ENCODE measurements at places on chromosomes 6 and 20.

GRCh38 chr6:40438246-40438887 lies 148.8 kb downstream of the LRFN2 start:
- DNase-seq, result no peak

GRCh38 chr20:22921595-22922421 lies 113.3 kb upstream of the SSTR4 start:
- DNase-seq, result no peak

DNA sequence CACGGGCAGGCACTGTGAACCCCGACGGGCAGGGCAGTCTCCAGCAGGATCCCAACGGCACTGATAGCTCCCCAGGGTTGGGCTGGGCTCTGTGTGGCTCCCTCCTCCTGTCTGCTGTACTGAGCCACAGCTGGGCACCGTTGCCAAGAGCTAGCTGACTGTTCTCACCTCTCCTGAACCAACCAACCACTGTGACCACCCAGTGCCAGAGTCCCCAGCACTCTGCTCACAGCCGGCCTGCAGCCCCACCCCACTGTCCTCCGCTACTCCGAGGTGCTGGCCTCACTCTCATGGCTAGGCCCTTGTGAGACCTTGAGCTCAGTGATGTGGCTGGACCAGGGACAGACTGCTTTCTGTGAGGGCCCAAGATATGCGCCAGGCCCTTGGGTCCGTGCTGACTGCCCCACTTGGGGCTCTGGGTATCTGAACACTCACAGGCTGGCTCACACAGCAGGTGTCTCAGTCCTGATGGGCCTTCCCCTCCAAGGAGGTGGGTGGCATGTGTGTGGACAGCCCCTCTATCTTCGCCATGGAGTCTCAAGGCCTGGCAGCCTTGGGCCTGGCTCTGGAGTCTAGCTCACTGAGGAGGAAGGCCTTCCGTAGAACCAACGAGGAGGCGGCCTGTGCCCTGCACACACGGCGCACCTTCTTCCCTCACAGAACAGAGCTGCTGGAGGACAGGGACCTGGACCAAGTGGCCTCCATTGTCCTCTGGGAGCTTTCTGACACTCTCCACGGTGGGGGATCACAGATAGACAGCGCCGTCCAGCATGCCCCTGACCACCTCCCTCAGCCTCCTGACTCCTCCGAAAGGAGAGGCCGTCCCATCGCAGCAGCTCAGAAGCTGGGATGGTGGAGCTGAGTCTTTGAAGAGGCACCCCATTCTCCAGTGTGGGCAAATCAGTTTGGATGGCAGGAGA lies 53.5 kb downstream of the TCP11 start:
- no peak for DNase-seq

DNA sequence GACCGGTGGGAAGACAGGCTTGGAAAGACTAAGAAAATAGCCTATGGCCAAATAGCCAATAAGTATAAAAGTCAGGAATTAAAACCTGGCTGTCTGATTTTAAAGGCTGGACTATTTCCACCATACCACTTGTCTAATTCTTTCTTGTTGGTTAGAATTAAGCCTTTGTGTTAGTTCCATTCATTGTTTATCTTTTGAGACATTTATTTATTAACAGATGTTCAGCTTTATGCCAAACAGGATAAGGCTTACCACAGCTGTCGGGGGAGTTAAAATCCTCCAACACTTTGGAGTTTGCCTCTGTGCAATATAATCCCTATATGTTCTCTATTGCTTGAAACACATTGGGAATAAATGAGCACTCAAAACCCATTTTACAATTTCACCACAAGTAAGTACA lies 208.3 kb downstream of the TMEM200A start:
- no peak for DNase-seq

DNA sequence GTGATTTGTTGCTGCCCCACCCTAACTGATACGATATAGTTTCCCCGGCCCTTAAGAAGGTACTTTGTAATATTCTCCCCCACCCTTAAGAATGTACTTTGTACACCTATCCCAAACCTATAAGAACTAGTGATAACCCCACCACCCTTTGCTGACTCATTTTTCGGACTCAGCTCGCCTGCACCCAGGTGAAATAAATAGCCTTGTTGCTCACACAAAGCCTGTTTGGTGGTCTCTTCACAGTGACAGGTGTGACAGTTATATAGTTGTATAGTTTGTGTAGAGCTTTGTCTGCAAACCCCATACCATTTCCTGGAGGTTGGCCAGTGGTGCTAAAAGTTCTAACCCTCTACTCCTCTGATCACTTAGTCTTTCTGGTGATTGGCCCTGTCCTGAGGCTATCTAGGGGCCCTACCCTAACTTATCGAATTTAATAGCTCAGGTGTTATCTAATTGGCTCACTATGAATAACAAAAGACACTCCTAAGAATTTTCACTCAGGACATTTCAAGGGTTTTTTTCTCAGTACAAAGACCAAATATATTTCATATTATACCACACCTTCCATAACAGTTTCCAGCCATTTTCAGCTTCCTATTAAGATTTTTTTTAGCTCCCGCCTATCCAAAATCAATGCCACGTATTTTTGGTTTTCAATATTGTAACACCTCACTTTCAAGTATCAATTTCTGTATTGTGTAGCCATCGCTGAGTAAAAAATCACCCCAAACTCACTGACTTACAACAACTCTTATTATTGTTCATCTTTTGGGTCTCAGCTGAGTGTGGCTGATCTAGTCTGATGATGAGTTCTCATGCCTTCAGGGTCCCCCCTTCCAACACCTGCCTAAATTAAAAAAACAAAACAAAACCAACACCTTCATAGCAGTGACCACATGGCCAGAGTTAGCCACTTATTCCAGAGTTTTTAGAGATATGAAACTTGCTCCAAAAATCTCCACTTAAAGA lies 9.8 kb upstream of the BTN1A1 start:
- no peak for DNase-seq

DNA sequence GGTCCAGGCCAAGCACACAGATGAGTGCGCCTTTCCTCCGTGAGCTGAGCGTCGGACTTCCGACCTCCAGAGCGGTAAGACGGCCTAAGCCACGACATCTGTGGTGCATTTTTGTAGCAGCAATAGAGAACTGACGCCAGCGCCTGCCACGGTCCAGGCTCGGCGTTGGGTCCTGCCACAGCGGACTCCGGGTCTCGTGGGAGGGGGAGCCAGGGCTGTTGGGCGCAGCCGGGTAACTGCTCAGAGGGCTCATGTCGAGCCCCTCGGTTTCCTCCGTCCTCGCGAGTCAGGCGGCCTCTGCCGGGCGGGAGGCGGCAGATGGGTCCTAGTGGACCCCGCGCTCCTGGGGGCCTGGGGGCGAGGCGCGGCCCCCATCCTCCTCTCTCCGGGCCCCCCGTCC lies 216.1 kb downstream of the QKI start:
- no peak for DNase-seq
